ENCODE measurements at places on chromosomes 12 and 14.

DNA sequence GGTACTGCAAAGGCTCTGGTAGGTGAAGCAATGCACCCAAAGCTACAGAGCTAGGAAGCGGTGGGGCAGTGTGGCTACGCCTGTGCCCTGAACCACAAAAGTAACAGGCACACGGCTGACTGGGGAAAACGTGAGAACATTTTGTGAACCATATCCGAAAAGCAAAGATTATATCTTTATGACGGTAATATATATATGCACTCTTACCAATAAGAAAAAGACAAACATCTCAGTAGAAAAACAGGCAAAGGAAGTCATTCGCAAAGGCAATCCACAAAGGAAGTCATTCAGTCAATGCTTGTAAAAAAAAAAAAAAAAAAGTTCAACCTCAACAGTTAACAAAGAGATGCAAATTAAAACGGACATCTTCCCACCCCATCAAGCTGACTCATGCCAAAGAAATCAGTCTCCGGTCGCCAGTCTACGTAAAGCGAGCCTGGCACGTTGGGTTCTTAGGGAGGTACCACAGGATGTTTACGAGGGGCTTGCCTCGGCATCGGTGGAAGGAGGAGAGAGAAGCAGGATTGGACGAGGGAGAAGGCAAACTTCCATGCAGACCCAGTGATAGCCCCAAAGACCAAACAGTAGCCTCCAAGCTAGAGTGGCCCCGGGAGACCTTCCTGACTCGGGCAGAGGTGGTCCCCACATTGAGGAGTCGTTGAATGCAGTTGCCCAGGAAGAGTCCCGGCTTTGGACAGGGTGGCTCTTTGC is 39.4 kb upstream of the PPP2R5C start:
- peak; percentile 85 for DNase-seq

- DNase-seq, result no peak
Measured at GRCh38 chr14:53113989-53114388, 39.1 kb downstream of the DDHD1 start.

- DNase-seq, result no peak
Measured at GRCh38 chr12:94767956-94768355, 117.6 kb upstream of the TMCC3 start.

- no peak for DNase-seq
Measured at GRCh38 chr14:106850913-106851825, 1324.8 kb downstream of the TMEM121 start.

GRCh38 chr12:24709216-24709615 is 239.7 kb downstream of the BCAT1 start:
- DNase-seq, result peak; percentile 67

GRCh38 chr12:678747-679712 is 15.8 kb upstream of the NINJ2 start:
- no peak for DNase-seq

DNA sequence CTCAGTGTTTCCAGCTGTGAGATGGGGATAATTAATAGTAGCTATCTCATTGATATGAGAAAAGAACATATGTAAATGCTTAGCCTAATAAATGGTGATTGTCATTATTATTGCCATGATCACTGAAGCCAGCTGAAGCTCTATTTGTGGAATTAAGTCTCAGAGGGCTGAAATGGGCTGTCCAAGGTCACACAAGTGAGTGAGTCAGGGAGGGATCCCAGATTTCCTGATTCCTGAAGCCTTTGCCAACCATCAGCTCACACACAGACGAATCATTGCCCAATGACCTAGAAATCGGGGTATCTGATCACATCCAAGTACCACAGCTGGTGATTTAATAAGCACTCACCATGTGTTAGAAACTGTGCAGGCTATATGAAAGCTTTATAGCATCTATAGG is 21.6 kb upstream of the TMEM229B start:
- DNase-seq, result no peak

GRCh38 chr12:75289753-75290152 is 40.4 kb downstream of the CAPS2 start:
- no peak for DNase-seq

GRCh38 chr12:60201891-60202290 is 606.1 kb downstream of the SLC16A7 start:
- DNase-seq, result no peak

GRCh38 chr14:99265571-99265970 is 6.4 kb downstream of the BCL11B start:
- no peak for DNase-seq

DNA sequence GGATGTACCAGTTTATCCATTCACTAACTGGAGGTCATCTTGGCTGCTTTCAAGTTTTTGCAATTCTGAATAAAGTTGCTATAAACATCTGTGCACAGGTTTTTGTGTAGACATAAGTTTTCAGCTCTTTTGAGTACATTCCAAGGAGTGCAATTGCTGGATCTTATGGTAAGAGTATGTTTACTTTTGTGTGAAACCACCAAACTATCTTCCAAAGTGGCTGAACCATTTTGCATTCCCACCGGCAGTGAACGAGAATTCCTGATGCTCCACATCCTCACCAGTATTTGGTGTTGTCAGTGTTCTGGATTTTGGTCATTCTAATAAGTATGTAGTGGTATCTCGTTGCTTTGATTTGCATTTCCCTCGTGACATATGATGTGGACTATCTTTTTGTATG is 150.5 kb upstream of the BCL2L14 start:
- DNase-seq, result no peak

GRCh38 chr14:70780396-70781075 is 28.8 kb downstream of the MAP3K9 start:
- DNase-seq, result no peak

GRCh38 chr14:58637391-58638230 is at the start of gene DACT1:
DACT1 (plus strand) TSS chr14:58637962; CDS start chr14:58638203, 241 bp downstream.
- DNase-seq, result peak; percentile 61

DNA sequence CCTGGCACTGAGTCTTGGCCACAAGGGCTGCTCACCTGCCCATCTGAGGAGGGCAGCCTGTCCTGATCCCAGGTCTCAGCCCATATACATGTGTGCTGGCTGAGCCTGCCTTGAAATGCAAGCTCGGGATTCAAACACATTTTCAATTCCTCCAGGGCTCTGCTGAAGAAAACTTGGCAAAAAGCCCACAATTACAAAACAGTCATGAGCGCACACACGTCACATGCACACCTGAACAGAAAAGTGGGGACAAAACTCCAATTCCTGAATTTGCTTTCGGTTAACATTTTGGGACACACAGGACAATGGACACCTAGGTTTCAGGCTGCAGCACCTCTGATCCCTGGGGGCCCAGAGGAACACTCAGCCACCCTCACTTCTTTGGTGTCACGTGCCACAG is 113.9 kb downstream of the RBM19 start:
- no peak for DNase-seq

GRCh38 chr14:100629098-100629497 is 41.9 kb upstream of the BEGAIN start:
- DNase-seq, result no peak

DNA sequence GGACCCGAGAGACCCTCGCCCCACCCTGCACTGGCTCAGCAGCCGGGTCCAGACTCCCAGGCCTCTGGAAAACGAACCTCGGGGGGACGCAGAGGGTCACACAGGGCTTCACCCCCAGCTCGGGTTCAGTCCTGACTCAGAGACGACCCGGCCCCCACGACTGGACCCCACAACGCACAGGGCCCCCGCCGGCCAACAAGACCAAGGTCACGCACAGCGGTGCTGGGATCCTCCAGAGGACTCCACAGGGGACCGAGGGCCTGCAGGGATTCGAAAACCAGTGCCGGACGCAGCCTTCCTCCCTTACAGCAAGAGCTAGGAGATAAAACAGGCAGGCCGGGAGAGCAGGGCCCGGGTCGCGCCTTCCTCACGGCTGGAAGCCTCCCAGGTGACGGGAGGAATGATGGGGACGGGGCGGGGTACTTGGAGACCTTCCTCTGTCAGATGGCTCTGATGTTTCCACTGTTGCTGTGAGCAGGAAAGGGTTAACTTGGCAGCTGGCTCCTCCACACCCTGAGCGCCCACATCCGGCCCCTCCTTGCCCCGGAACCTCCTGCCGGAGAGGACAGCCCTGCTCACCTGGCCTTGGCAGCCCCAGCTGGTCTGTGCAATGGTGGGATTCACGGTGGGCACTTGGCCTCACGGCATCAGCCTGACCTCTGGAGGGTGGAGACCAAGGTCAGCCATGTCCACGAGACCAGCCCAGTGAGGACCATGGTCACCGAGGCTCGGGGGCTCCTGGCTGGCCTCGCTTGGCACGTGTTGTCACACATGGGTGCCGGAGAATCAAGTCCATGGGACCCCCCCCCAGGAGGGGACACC is 46.2 kb downstream of the GALNT9 start:
- DNase-seq, result peak; percentile 4

- no peak for DNase-seq
Measured at GRCh38 chr12:72141381-72141780, 130.8 kb upstream of the TRHDE start.

DNA sequence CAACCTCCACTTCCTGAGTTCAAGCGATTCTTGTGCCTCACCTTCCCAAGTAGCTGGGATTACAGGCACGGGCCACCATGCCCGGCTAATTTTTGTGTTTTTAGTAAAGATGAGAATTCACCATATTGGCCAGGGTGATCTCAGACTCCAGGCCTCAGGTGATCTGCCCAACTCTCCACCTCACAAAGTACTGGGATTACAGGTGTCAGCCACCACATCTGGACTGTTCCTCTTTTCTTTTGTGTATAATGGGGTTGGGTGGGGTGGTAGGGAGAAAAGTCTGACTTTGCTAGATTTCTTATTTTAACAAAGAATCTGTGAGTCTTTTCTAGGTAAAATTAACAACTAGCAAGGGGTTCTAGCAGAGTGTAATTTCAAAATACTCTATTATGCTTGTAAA is 92.7 kb upstream of the AMN1 start:
- no peak for DNase-seq

DNA sequence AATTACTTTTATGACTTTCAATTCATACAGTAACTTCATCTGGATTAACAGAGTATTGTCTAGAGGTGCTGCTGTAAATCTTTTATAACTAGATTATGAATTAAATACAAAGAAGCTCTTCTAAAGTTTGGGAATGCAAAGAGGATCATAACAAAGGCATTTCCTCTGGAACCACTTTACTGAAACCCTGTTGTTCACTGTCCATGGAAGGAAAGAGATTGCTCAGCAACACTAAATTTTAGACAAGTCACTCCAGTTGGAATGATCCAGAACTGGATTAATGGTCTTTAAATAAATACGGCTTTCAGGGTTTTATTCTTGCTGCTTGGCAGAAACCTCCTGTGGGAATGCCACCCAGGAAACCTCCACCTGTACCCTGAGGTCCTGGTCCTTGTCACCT is 250.6 kb downstream of the KSR2 start:
- DNase-seq, result no peak

GRCh38 chr12:81610955-81611889 is 147.9 kb downstream of the PPFIA2 start:
- peak; percentile 1 for DNase-seq

GRCh38 chr12:56709759-56710376 is 15.2 kb downstream of the NACA start:
- no peak for DNase-seq

- DNase-seq, result no peak
Measured at GRCh38 chr14:70842851-70843462, 33.6 kb upstream of the MAP3K9 start.

GRCh38 chr14:93246534-93246933 is 39.5 kb downstream of the UBR7 start:
- no peak for DNase-seq

DNA sequence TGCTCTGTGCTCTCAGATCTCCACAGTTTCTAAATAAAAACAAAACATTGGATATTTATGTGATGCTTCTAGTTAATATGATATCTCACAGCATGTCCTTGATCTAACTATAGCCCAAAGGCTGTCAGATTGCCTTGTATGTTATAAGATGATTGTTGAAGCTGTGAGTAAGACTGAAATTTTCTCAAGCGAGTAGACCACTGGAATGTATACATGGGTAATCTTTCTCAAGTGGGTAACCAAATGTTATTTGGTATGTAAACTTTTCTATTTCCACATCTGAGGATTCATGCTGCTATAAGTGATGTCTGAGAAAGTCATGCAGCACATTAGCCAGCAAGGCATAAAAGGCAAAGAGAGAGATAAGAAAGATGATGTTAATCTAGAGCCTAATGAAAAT is 886.7 kb downstream of the NRXN3 start:
- no peak for DNase-seq

- no peak for DNase-seq
Measured at GRCh38 chr14:81388336-81388735, 11.8 kb downstream of the STON2 start.

- peak; percentile 39 for DNase-seq
Measured at GRCh38 chr12:6367065-6367968, 8.0 kb downstream of the SCNN1A start.

- DNase-seq, result no peak
Measured at GRCh38 chr14:37763266-37763665, 167.8 kb downstream of the TTC6 start.

GRCh38 chr12:123519141-123520001 is 14.1 kb downstream of the RILPL1 start:
- DNase-seq, result no peak

GRCh38 chr12:102879144-102879763 is 37.8 kb downstream of the PAH start:
- DNase-seq, result peak; percentile 55

DNA sequence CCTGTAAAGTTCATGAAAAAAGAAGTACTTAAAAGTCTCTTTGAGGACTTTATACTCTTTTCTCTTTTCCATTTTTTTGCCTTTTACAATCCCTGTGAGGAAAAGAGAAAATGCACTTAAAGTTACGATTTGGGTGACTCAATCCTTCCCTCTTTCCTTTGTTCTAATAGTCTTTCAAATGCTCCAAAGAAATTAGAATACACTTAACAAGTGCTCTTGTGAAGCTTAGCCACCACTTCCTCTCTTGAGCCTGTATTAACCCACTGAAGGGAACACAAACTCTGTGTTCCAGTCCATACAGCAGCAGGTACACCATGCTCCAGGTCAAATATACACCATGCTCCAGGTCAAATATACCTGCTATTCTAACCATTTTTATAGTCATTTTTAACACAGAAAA is 581.1 kb upstream of the MGAT4C start:
- DNase-seq, result no peak

DNA sequence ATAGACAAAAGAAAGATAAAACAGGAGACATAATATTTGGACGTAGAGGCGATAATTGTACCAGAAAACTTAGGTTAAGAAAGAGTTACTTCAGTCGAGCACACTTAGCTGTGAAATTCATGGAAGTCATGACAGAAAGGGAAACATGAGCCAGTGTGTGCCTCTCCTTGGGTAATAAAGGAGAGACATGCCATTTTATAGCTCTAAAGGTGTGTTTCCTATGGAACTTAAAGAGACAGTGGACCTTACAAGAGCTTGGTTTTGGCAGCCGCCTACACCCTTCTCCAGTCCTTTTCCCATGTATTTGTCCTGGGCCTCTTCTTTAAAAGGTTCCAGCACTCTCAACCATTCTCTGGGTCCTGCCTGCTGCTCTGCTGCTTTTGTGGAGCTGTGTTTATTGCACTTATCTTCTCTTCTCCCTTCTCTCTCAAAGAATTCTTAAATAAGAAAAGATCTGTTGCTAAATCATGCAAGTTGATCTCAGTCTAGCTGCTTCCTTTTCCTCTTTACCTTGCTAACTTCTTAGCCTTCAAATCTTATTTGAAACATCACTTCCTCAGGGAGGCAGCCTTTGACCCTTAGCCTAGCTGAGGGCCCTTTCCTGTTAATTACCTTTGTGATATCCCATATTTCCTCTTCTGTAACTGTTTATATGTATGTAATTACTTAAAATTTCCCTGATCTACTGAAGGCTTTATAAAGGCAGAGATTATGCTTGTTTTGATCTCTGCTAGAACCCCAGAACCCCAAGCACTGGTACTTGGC is 81.8 kb upstream of the EVL start:
- DNase-seq, result no peak

- no peak for DNase-seq
Measured at GRCh38 chr14:36254020-36254624, 66.3 kb downstream of the MBIP start.

GRCh38 chr12:46484396-46485061 is 112.0 kb upstream of the SLC38A2 start:
- DNase-seq, result no peak

Data from activated CD4-positive, alpha-beta T cell treated with anti-CD3 and anti-CD28 coated beads, Interleukin-2, Interleukin-4, amounts not matched to agents 100 ng/mL and 50 ng/mL, durations not matched to agents 16 hours and 8 hours (primary cell).